A549 treated with Hydrocortisone at 1 μM for 4 hours (cell line): ENCODE measurements at places on chromosomes 2 and 18. TPM values are rescaled to one million over a fixed set of nuclear protein-coding genes. Genes with fewer than 3 reads are reported as not detected.

The CLIP4 gene
- 19.6 to 24.9 TPM (median 22.7 TPM) in 5 replicates for total RNA-seq

The HOXD11 gene
- total RNA-seq: 5.5 to 6.7 TPM (median 6.2 TPM) in 5 replicates

The HIBCH gene
- 13.8 to 17.8 TPM (median 15.2 TPM) in 5 replicates for total RNA-seq

The DSEL gene
- total RNA-seq: 0.37 to 0.62 TPM (median 0.43 TPM) in 5 replicates

The AKAIN1 gene
- not detected in 5 replicates for total RNA-seq

The CGREF1 gene
- total RNA-seq: 6.9 to 8.5 TPM (median 7.6 TPM) in 5 replicates

The DNER gene
- 10.4 to 13.8 TPM (median 11.2 TPM) in 5 replicates for total RNA-seq

The RNU2-63P gene
- total RNA-seq: not detected in 5 replicates

The ERBB4 gene
- not detected in 5 replicates for total RNA-seq

The C2orf78 gene
- total RNA-seq: not detected in 5 replicates

The SCN1A gene
- not detected in 5 replicates for total RNA-seq

The WDR35 gene
- total RNA-seq: 12.0 to 18.3 TPM (median 14.7 TPM) in 5 replicates

The PPP1R1C gene
- total RNA-seq: 0.86 to 2.2 TPM (median 2.0 TPM) in 5 replicates

The FLACC1 gene
- 0.16 to 0.46 TPM (median 0.17 TPM) in 5 replicates for total RNA-seq

The CPO gene
- total RNA-seq: not detected in 5 replicates

The REG3G gene
- not detected in 5 replicates for total RNA-seq

The GKN1 gene
- 0.37 to 0.94 TPM (median 0.48 TPM) in 5 replicates for total RNA-seq

The SCYGR8 gene
- total RNA-seq: not detected in 5 replicates

The CNGA3 gene
- 0.05 TPM in 1 of 5 replicates, not detected in the others for total RNA-seq

The ADAM23 gene
- 8.2 to 9.5 TPM (median 9.1 TPM) in 5 replicates for total RNA-seq

The TMEFF2 gene
- 0.17 to 0.40 TPM (median 0.32 TPM) in 5 replicates for total RNA-seq

The NOP58 gene
- total RNA-seq: 111 to 140 TPM (median 119 TPM) in 5 replicates

The ACADL gene
- total RNA-seq: 0.08 to 0.15 TPM (median 0.14 TPM) in 5 replicates

The SLC4A5 gene
- total RNA-seq: 0.31 to 0.47 TPM (median 0.42 TPM) in 5 replicates

The RESP18 gene
- total RNA-seq: not detected in 5 replicates

The CYP1B1 gene
- 3.8 to 5.5 TPM (median 5.2 TPM) in 5 replicates for total RNA-seq

The RAX gene
- 0.05 TPM in 1 of 5 replicates, not detected in the others for total RNA-seq

The ZNF236 gene
- total RNA-seq: 1.7 to 3.4 TPM (median 2.7 TPM) in 5 replicates

The GPBAR1 gene
- total RNA-seq: 0.14 to 0.29 TPM (median 0.18 TPM) in 5 replicates

The CD8B2 gene
- not detected in 5 replicates for total RNA-seq

The WDFY1 gene
- 29.0 to 41.9 TPM (median 35.9 TPM) in 5 replicates for total RNA-seq

The TMEM163 gene
- 0.06 to 0.22 TPM (median 0.16 TPM) in 5 replicates for total RNA-seq
